T-helper 2 cell treated with Interferon-gamma antibody and Interleukin-4, amounts not matched to agents 100 ng/mL and 5 ng/mL, for 36 hours (primary cell): ENCODE measurements at places on chromosomes 1 and 21. TPM values are rescaled to one million over a fixed set of nuclear protein-coding genes. Genes with fewer than 3 reads are reported as not detected.

ABCD3 gene
- total RNA-seq: 32.1 and 32.4 TPM in 2 replicates

CGN gene
- total RNA-seq: 0.09 and 0.16 TPM in 2 replicates

KLF17 gene
- total RNA-seq: not detected in 2 replicates

FTCD gene
- total RNA-seq: 0.25 and 0.34 TPM in 2 replicates

RAB3B gene
- 0.05 TPM in 2 replicates for total RNA-seq

SLC5A9 gene
- total RNA-seq: not detected in 2 replicates

FAM72B gene
- 19.7 and 22.5 TPM in 2 replicates for total RNA-seq

AMPD1 gene
- not detected in 2 replicates for total RNA-seq

OPRD1 gene
- total RNA-seq: not detected in 2 replicates

DENND2D gene
- total RNA-seq: 203 and 207 TPM in 2 replicates

LRRN2 gene
- total RNA-seq: not detected in 2 replicates

SLC35E2B gene
- total RNA-seq: 53.6 and 54.4 TPM in 2 replicates

ANGPTL1 gene
- total RNA-seq: not detected in 2 replicates

KCNT2 gene
- total RNA-seq: not detected in 2 replicates

CFHR1 gene
- not detected in 2 replicates for total RNA-seq

CD1B gene
- total RNA-seq: not detected in 2 replicates

TMEM61 gene
- not detected in 2 replicates for total RNA-seq

IVL gene
- not detected in 2 replicates for total RNA-seq

BRINP2 gene
- not detected in 2 replicates for total RNA-seq

IL22RA1 gene
- total RNA-seq: not detected in 2 replicates

FGR gene
- 0.14 and 0.23 TPM in 2 replicates for total RNA-seq

HSD11B1 gene
- 0.36 and 0.61 TPM in 2 replicates for total RNA-seq

FALEC gene
- total RNA-seq: not detected in 2 replicates

TCHHL1 gene
- total RNA-seq: not detected in 2 replicates

VCAM1 gene
- total RNA-seq: not detected in 2 replicates

HHIPL2 gene
- total RNA-seq: 0.11 TPM in 1 of 2 replicates, not detected in the other

NUDT4B gene
- total RNA-seq: 0.36 and 1.4 TPM in 2 replicates

TNFSF4 gene
- total RNA-seq: 1.4 and 1.5 TPM in 2 replicates

RHOU gene
- 1.5 and 1.8 TPM in 2 replicates for total RNA-seq

SLC2A5 gene
- total RNA-seq: 0.05 TPM in 1 of 2 replicates, not detected in the other

OMA1 gene
- 21.6 and 22.1 TPM in 2 replicates for total RNA-seq

H3-3A gene
- total RNA-seq: 549 and 558 TPM in 2 replicates
